Kidney (tissue), 22 donors: ENCODE measurements at places on chromosomes 1 and 21. TPM values are rescaled to one million over a fixed set of nuclear protein-coding genes. Genes with fewer than 3 reads are reported as not detected.

DNA sequence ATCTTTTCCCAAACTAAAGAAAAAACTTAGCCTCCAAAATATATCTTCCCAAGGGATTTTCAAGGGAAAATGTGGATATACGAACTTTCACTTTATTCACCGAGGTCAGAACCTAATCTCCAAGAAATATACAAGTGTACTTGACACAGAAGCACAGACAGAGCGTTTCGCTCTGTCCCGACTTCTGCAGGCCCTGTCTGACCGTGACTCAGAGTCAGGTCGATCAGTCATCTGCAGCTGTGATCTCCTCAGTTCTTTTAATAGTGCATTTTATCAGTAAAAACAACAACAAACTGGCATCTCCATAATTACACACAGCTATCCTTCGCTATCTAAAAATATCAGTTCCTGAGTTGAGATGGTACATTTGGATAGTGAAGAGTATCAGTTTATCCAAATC lies 226.6 kb downstream of the TM2D1 start:
- no peak for DNase-seq

DNA sequence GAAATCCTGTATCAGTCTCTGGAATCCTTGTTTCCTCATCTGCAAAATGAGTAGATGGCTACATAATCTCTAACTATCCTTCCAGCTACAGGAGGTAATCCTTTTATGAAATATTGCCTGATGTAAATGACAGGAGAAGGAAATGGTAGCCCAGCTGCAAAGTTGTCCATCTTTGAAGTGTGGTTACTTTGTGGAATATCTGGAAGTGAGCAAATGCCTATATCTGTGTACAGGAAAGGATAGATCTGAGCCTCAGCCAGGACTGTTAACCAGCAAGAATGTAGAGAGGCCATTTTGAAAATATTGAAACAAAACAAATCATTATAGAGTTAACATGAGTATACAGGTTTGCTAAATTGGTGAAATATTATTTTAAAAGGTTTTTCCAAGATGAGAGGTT lies 74.8 kb upstream of the BMP8A start:
- no peak for DNase-seq

The ARHGEF10L gene
- total RNA-seq, result 91.9 TPM

DNA sequence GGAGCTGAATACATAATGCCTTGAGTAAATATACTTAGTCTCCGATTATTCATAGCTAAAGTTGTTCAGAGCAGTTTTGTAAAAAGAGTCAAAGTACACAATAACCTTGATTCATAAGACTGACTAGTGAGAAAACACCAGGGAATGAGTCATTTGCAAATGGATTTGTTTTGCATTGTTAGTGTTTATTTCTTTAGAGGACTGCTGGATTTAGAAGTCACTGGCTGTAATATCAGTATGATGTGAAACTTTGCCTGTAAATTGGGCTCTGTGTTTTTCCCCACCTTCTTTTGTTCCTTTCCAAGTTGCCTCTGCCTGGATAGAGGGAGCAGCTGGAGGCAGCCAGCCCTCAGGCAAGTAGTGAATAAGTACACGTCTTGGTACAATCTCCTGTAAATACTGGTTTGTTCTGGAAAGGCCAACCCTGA lies 474.7 kb downstream of the NUF2 start:
- no peak for DNase-seq

GRCh38 chr21:37341254-37341960 lies 25.2 kb upstream of the DYRK1A start:
- DNase-seq, result no peak

DNA sequence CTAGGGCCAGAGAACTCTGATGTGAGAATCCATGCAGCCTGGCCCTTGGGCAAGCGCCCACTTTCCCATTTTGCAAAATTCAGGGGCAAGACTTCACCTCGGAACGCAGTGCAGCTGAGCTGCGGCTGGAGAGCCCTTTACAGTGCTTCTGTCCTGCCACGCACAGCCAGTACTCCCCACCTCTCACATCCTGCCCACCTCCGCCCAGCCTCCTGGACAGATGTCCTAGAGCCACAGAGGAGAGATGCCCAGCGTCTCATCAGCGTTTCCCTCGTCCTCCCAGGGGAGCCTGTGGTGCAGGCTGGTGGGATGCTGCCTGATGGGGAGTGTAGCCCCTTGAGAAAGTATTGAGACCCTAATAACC lies 29.6 kb downstream of the RUNX3 start:
- DNase-seq, result no peak

GRCh38 chr1:118983558-118984041 lies 4.5 kb downstream of the TBX15 start:
- no peak for DNase-seq

The PRAMEF10 gene
- not detected for total RNA-seq

DNA sequence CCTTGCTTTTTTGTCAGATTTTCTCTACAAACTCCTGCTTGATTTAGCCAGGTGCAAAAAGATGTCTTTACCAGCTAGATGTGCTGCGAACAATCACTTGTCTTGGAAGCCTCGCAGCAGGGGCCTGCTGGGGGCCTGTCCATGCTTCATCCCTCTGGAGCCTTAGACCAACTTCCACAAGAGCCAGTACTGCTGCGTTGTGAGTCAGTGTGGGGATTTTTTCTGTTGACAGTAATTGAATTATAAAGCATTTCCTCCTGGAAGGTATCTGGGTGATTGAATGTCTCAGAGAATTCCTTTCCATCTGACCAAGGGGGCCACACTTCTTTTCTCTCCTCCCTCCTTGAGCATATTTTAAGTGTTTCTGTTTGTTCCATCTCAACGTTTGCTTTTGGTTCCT lies 40.4 kb upstream of the LDLRAP1 start:
- no peak for DNase-seq

- DNase-seq, result no peak
Observed at GRCh38 chr21:41560661-41561158, 52.8 kb upstream of the TMPRSS2 start.

GRCh38 chr21:41228492-41228891 lies 60.5 kb downstream of the BACE2 start:
- no peak for DNase-seq

DNA sequence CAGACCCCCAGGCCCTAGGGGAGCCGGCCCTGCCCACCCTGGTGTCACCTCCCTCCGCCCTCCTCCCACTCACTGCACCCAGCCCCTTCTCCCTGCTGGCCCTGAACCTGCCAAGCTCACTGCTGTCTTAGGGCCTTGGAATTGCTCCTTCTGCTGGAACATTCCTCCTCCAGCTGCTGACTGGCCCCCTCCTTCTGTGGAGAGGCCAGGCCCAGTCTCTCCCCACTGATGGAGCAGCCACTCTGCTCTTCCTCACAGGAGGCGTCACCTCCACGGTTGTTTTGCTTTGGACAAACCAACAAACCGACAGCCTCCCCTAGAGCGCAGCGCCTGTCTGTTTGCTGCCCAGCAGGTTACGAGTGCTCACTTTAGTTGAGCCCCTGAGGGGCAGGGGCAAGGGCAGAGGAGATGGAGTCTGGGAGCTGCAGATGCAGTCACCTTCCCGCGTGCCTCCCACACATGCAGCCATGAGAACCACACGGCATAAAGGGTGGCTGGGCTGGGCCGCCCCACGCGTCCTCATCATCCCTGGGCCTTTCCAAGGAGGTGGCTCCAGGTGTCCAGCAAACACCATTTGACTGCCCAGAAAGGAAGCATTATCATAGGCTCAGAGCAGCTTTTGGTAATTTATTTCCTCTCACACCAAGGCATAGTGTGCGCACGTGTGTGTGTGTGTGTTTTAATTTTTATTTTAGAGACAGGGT lies 9.4 kb downstream of the OXCT2 start:
- peak; percentile 44 for DNase-seq

The SEMA6C gene
- 7.6 TPM for total RNA-seq

The VHLL gene
- total RNA-seq, result not detected

DNA sequence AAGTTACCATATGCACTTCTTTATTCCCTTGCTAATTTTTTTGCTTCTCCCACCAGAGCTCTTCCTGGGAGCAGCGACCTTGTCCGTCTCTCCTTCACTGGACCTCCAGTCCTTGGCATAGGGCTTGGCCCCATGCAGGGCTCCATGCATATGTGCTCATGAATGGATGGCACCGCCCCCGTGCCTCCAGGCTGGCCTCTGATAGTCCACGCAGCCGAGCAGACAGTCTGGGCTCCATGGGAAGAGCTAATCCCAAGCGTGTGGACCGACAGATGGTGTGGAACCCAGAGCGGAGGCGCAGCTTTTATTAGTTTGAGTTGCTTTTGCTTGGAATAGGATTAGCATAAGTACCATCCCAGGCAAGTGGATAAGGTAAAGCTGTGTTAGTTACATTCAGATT lies 41.8 kb downstream of the CDCP2 start:
- no peak for DNase-seq

DNA sequence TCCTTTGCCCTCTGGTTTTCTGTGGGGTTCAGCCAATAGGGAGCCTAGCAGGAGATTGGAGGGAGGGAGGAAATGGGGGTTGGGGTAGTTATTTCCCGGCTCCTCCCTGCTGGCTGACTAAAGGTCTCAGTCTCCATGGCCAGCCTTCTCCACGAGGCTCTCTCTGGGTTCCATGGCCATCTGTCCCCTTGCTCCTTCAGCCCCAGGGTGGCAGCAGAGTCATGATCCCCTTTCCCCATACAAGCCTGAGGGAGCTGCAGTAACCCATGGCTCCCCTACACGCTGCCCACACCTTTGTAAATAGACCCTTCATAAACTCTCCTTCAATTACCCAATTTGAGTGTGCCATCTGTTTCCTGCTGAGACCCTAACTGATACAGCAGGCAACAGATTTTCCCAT lies 176.1 kb upstream of the CSF3R start:
- DNase-seq, result no peak

DNA sequence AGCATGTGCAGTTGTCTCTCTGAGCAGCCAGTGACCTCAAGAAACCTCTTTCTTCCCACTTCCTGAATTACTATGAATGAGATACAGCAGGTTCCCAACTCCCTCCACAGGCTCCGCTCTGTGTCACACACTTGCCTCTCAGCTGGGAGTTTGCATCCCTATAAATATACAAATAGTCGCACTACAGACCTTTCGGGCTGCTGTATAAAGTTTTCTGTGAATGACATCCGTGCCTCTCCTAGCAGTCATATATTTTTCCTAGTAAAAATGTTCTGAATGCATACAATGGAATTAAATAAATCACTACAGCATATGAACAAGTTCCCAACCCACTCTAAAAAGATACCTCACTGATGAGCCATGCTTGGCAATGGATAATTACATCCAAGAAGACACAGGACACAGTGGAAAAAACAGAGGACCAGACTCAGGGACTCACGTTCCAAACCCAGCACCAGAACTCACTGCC lies 66.8 kb downstream of the CAPZB start:
- no peak for DNase-seq

The PTAFR gene
- 16.4 TPM for total RNA-seq

DNA sequence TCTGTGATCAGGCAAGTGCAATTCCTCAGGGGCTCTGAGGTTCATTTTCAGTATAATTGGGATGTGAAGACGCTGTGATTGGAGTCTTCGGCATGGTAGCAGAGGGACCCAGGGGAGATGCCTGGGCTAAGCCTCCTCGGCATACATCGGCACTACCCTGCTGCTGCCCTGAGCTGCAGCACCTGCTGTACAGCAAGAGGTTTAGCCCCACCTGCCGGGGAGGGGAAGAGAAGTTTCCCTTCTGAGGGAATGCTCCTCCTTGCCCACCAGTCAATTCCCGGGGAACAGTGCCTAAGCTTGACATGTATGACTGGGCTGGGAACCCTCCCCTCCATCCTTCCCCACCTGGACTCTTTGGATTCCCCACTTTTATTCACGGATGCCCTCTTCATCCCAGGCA lies 24.9 kb downstream of the CNIH3 start:
- no peak for DNase-seq
